ENCODE measurements at places on chromosomes 13 and 19. TPM values are rescaled to one million over a fixed set of nuclear protein-coding genes. Genes with fewer than 3 reads are reported as not detected.

DNA sequence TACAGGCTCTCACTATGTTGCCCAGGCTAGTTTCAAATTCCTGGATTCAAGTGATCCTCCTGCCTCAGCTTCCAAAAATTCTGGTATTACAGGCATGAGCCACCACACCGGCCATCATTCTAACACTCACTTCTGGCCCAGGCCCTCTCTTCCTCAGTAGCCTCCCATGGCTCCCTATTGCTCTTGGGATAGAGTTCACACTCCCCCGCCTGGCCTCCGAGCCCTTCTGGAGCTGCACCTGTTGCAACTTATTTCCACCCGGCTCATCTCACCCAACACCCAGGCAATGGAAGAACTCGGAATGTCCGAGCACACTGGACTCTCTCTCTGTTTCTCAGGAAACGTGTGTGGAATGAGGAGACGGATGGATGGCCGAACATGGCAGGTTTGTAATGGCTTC is 9.0 kb upstream of the SBK3 start:
- no peak for DNase-seq

The SYNGR4 gene
- polyA plus RNA-seq, result not detected

The OR7A5 gene
- not detected for polyA plus RNA-seq

- DNase-seq, result no peak
Observed at GRCh38 chr13:21011378-21011777, 50.0 kb downstream of the LATS2 start.

GRCh38 chr13:19993024-19993423 is 34.5 kb downstream of the ZMYM2 start:
- DNase-seq, result no peak

DNA sequence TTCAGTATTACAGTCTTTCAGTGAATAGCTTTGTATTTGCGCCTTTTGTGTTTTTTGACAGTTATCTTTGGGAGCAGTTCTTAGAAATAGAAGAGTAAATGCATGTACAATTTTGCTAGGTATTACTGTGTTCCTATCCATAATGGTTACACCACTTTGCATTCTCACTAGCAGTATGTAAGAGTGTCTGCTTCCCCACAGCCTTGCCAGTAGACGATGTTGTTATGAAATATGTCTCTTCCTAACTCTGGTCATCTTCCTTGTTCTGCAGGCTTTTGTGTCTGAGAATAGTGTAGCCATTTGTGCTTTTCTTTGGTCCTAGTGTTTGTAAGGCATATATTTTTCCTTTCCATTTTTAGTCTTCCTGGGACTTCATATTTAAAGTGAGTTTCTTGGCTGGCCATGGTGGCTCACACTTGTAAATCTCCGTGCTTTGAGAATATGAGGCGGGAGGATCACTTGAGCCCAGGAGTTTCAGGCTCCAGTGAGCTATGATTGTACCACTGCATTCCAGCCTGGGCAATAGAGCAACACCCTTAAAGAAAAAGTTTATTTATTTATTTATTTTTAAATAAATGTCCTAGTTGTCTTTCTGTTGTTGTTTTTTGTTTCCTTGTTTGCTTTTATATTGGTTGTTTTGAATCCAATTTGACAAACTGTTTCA is 140.3 kb downstream of the PDS5B start:
- no peak for DNase-seq

The ZNF208 gene
- polyA plus RNA-seq, result 1.4 TPM

The ATP8B3 gene
- 0.51 TPM for polyA plus RNA-seq

The PGLYRP2 gene
- not detected for polyA plus RNA-seq

- no peak for DNase-seq
Observed at GRCh38 chr13:99390601-99391000, 83.4 kb upstream of the GPR183 start.

All from forelimb muscle (tissue), 1 donor.